ENCODE measurements at places on chromosomes 7 and 10.

DNA sequence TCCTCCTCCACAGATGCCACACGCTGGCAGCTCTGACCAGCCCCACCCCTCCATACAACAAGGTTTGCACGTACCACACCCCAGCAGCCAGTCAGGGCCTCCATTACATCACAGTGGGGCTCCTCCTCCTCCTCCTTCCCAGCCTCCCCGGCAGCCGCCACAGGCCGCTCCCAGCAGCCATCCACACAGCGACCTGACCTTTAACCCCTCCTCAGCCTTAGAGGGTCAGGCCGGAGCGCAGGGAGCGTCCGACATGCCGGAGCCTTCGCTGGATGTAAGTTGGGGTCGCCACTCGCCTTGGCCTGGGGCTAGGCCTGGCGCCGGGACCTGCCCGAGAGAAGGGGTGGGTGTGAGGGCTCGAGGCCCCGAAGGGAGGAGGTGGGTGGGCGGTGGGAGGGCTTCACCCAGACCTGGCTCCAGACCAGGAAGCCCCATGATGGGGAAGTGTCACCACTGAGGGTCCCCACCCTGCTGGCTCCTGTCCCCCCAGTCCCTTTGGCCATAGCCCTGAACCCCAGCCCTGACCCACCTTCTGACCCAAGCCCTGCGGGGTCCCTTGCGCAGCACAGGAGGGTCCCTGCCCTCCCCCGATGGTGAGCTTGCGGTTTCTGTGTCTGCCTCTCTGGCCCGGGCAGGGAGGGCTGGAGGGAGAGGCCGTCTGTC, 36.2 kb upstream of the PPIF start:
- H3K36me3 ChIP-seq = peaks cover 80% of the 10 kb centered on the region
- DNase-seq = no peak
- no peak overlapping the region for H3K4me3 ChIP-seq
- H3K27me3 ChIP-seq = no peaks in the 10 kb centered on the region
- H3K4me1 ChIP-seq = peaks cover 28% of the 10 kb centered on the region
- peak overlapping the region; percentile 15 for H3K27ac ChIP-seq

DNA sequence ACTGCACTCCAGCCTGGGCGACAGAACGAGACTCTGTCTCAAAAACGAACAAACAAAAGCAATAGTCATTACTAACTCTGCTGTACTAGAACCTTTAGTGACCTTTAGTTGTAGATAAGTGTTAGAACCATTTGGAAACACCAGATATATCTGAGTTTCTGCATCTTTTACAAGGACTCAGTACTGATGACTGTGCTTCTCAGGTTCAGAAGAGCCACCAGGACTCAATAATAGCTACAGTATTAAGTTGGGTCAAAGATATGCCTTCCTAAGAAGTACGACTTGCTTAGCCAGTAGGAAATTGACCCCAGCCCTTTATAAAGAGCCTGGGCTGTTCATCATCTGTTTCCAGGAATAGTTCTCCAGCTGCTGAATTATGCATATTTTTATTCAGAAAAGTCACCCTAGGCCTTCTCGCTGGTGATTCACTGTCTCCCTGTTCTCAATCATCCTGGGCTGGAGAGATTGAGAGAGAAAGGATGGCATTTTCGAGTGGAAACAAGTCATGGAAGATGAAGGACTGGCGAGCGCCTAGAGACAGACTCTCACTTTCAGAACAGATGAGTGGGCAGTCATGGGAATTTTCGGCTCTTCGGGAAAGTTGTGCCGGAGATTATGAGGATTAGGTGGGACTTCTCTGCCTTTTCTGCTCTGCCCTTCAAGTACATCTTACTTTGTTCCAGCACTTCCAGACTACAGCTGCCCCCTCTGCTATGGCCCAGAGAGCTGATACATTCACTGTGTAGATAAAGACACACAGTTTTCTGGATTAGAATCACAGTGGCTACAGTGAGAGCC, 316.1 kb downstream of the CCDC3 start:
- no peak overlapping the region for H3K27ac ChIP-seq
- no peak for DNase-seq
- H3K36me3 ChIP-seq = peaks cover 15% of the 10 kb centered on the region
- no peak overlapping the region for H3K4me3 ChIP-seq
- no peaks in the 10 kb centered on the region for H3K27me3 ChIP-seq
- H3K4me1 ChIP-seq = peaks cover 13% of the 10 kb centered on the region

GRCh38 chr10:54067361-54067760, 733.7 kb downstream of the PCDH15 start:
- H3K4me1 ChIP-seq = no peaks in the 10 kb centered on the region
- DNase-seq = no peak
- H3K36me3 ChIP-seq = no peaks in the 10 kb centered on the region
- no peaks in the 10 kb centered on the region for H3K27me3 ChIP-seq
- H3K4me3 ChIP-seq = no peak overlapping the region

- no peak overlapping the region for H3K4me3 ChIP-seq
- no peak for DNase-seq
- H3K4me1 ChIP-seq = no peaks in the 10 kb centered on the region
- no peaks in the 10 kb centered on the region for H3K36me3 ChIP-seq
- no peak overlapping the region for H3K27ac ChIP-seq
These were observed 262.2 kb upstream of the TCERG1L start for GRCh38 chr10:131573707-131574106.

GRCh38 chr7:151235091-151235787, 3.0 kb downstream of the CHPF2 start:
- no peaks in the 10 kb centered on the region for H3K27me3 ChIP-seq
- DNase-seq = no peak
- no peak overlapping the region for H3K4me3 ChIP-seq
- peaks cover 55% of the 10 kb centered on the region for H3K4me1 ChIP-seq
- H3K36me3 ChIP-seq = peaks cover 19% of the 10 kb centered on the region
- no peak overlapping the region for H3K27ac ChIP-seq

- no peak for DNase-seq
- no peaks in the 10 kb centered on the region for H3K4me1 ChIP-seq
- H3K27me3 ChIP-seq = peaks cover 16% of the 10 kb centered on the region
These were observed 41.8 kb downstream of the PSMC2 start for GRCh38 chr7:103389263-103389662.

- DNase-seq = no peak
- H3K27ac ChIP-seq = no peak overlapping the region
- H3K4me1 ChIP-seq = peaks cover 1% of the 10 kb centered on the region
These were observed 29.6 kb downstream of the POR start for GRCh38 chr7:75944507-75944906.

GRCh38 chr7:137877027-137877675, 30.4 kb upstream of the DGKI start:
- H3K27me3 ChIP-seq = no peaks in the 10 kb centered on the region
- no peak for DNase-seq
- H3K27ac ChIP-seq = no peak overlapping the region
- peaks cover 46% of the 10 kb centered on the region for H3K36me3 ChIP-seq
- peaks cover 20% of the 10 kb centered on the region for H3K4me1 ChIP-seq

GRCh38 chr10:123147635-123148413, at the start of gene HMX2:
Gene HMX2, plus strand, starts transcription at chr10:123148136. Its CDS starts 243 bp downstream, at chr10:123148379.
- H3K36me3 ChIP-seq = peaks cover 3% of the 10 kb centered on the region
- H3K27me3 ChIP-seq = peaks cover 75% of the 10 kb centered on the region
- no peak for DNase-seq
- peak within 1 kb of the TSS; percentile 68 for H3K4me3 ChIP-seq

DNA sequence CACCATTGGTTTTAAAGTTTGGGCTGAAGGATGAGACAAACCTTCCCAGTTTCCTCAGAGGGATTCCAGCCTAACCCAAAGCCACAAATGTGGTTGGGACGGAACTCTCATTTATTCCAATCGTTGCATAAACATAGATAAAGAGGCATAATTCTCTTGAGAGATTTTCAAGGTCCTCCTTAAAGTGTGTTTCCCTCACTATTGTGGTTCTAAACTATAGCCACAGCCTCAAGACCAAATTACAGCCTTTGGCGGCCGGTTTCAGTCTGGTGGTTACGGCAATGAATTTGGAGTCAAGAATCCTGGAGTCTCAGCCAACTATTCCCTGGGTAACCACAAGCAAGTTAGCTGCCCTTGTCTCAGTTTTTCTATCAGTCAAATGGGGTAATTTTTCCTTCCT, 42.6 kb downstream of the SEM1 start:
- H3K36me3 ChIP-seq = peaks cover 44% of the 10 kb centered on the region
- DNase-seq = no peak

DNA sequence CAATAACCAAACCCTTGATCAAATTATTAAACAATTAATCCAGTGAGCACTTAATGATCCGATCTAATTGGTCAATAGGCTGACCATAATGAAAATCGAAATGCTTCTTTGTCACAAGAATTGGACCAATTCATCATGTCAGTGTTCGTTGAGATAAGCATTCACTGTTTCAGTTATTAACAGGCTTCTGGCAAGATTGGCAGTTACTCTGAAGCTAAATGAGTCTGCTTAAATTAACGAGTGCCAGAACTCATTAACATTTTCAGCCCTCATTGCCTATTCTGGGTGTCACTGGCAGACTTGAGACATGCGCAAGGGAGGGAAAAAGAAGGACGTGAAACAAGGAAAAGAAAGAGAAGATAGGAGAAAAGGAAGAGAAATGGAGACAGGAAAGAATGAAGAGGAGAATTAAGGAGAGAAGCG, 30.7 kb upstream of the SLC26A3 start:
- no peak overlapping the region for H3K27ac ChIP-seq
- no peaks in the 10 kb centered on the region for H3K4me1 ChIP-seq
- no peaks in the 10 kb centered on the region for H3K36me3 ChIP-seq
- H3K4me3 ChIP-seq = no peak overlapping the region

DNA sequence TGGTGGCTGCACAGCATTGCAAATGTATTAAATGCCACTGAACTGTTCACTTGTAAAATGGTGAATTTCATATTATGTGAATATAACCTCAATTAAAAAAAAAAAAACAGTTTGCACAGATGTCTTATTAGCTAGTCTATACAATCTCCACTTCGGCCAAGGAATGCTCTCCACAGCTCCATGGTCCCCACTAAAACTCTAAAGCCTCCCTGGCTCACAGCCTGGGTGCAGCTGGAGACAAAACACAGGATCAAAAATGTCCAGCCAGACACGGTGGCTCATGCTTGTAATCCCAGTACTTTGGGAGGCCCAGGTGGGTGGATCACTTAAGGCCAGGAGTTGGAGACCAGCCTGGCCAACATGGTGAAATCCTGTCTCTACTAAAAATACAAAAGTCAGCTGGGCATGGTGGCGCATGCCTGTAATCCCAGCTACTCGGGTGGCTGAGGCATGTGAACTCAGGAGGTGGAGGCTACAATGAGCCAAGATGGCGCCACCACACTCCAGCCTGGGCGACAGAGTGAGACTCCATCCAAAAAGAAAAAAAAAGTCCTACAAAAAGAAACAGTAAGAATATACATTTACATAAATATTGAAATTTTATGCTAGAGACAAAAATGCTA, 66.0 kb downstream of the SRPK2 start:
- no peak overlapping the region for H3K4me3 ChIP-seq
- no peak overlapping the region for H3K27ac ChIP-seq
- no peaks in the 10 kb centered on the region for H3K27me3 ChIP-seq
- DNase-seq = no peak

GRCh38 chr7:150847536-150847935, 4.8 kb upstream of the AOC1 start:
- no peak for DNase-seq
- no peak overlapping the region for H3K4me3 ChIP-seq
- no peak overlapping the region for H3K27ac ChIP-seq

DNA sequence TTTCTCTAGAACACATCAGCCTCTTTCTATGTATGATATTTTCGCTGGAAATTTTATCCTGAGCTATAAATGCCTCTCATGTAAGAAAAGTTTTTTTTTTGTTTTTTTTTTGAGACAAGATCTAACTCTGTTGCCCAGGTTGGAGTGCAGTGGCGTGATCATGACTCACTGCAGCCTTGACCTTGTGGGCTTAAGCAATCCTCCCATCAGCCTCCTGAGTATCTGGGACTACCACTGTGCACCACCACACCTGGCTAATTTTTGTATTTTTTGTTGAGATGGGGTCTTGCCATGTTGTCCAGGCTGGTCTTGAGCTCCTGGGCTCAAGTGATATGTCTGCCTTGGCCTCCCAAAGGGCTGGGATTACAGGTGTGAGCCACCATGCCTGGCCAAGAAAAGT, 80.4 kb downstream of the ADK start:
- H3K4me1 ChIP-seq = peaks cover 27% of the 10 kb centered on the region
- H3K36me3 ChIP-seq = peaks cover 21% of the 10 kb centered on the region
- H3K27ac ChIP-seq = peak overlapping the region; percentile 62
- no peak for DNase-seq
- H3K4me3 ChIP-seq = no peak overlapping the region

- no peak overlapping the region for H3K27ac ChIP-seq
- H3K4me1 ChIP-seq = no peaks in the 10 kb centered on the region
- no peaks in the 10 kb centered on the region for H3K27me3 ChIP-seq
These were observed 590.8 kb downstream of the AUTS2 start for GRCh38 chr7:70188901-70189650.

GRCh38 chr10:94018107-94018506, 24.4 kb downstream of the PLCE1 start:
- H3K27me3 ChIP-seq = peaks cover 11% of the 10 kb centered on the region
- no peak overlapping the region for H3K27ac ChIP-seq
- no peak for DNase-seq
- no peaks in the 10 kb centered on the region for H3K4me1 ChIP-seq
- no peaks in the 10 kb centered on the region for H3K36me3 ChIP-seq
- no peak overlapping the region for H3K4me3 ChIP-seq

GRCh38 chr10:77643795-77644468, 6.3 kb upstream of the KCNMA1 start:
- H3K27ac ChIP-seq = no peak overlapping the region
- H3K4me3 ChIP-seq = no peak overlapping the region
- DNase-seq = no peak

- H3K27ac ChIP-seq = no peak overlapping the region
- H3K36me3 ChIP-seq = no peaks in the 10 kb centered on the region
- H3K4me3 ChIP-seq = no peak overlapping the region
- H3K4me1 ChIP-seq = no peaks in the 10 kb centered on the region
- H3K27me3 ChIP-seq = no peaks in the 10 kb centered on the region
- DNase-seq = no peak
These were observed 205.7 kb upstream of the NPSR1 start for GRCh38 chr7:34452363-34452762.

DNA sequence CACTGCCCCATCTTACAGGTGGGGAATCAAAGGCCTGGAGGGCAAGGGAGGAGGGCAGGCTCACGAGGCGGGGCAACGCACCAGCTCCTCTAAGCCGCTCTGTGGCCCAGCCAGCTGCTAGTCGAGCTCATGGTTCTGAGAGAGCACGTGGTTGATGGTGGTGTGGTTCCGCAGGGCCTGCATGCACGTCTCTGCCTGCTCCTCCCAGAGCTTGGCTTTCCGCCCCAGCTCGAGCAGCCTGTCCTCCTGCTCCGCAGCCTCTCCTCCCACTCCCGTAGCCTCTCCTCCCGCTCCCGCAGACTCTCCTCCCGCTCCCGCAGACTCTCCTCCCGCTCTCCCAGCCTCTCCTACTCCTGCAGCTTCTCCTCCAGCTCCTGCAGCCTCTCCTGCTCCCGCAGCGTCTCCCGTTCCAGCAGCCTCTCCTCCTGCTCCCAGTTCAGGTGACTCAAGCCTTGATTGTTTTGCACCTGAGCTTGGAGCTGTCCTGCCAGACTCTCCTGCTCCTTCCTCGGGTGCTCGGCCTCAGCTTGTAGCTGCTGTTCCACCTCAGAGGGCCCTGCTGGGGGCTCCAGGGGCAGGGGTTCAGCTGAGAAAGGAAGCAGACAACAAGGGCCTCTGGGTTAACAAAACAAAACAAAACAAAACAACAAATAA, 19.1 kb upstream of the MTPAP start:
- peaks cover 13% of the 10 kb centered on the region for H3K27me3 ChIP-seq
- no peak overlapping the region for H3K27ac ChIP-seq
- no peak overlapping the region for H3K4me3 ChIP-seq
- H3K36me3 ChIP-seq = no peaks in the 10 kb centered on the region
- DNase-seq = no peak

- DNase-seq = no peak
- peak overlapping the region; percentile 80 for H3K27ac ChIP-seq
- H3K4me1 ChIP-seq = no peaks in the 10 kb centered on the region
- no peaks in the 10 kb centered on the region for H3K36me3 ChIP-seq
- no peak overlapping the region for H3K4me3 ChIP-seq
These were observed 130.3 kb downstream of the PKD1L1 start for GRCh38 chr7:47817917-47818316.
